ENCODE measurements at places on chromosomes 5 and 9. TPM values are rescaled to one million over a fixed set of nuclear protein-coding genes. Genes with fewer than 3 reads are reported as not detected.

Gene SPINK14
- polyA plus RNA-seq, result not detected

Gene PCDHGB7
- polyA plus RNA-seq, result 3.6 TPM

Gene NEUROG1
- not detected for polyA plus RNA-seq

Gene PTPN3
- 37.5 TPM for polyA plus RNA-seq

Gene SV2C
- 3.0 TPM for polyA plus RNA-seq

Gene SLC6A18
- polyA plus RNA-seq, result 0.03 TPM

Gene PCSK1
- polyA plus RNA-seq, result 23.6 TPM

Gene NUTM2F
- polyA plus RNA-seq, result not detected

Gene SLC23A1
- polyA plus RNA-seq, result 49.8 TPM

Gene CD74
- 742 TPM for polyA plus RNA-seq

Gene CHSY3
- polyA plus RNA-seq, result 1.7 TPM

Gene ZNF658
- polyA plus RNA-seq, result 4.4 TPM

Gene ARL15
- polyA plus RNA-seq, result 41.5 TPM

Gene BTNL8
- 135 TPM for polyA plus RNA-seq

Gene MYMK
- 0.13 TPM for polyA plus RNA-seq

GRCh38 chr9:126982215-126983002 is 67.8 kb downstream of the RALGPS1 start:
- DNase-seq, result no peak

DNA sequence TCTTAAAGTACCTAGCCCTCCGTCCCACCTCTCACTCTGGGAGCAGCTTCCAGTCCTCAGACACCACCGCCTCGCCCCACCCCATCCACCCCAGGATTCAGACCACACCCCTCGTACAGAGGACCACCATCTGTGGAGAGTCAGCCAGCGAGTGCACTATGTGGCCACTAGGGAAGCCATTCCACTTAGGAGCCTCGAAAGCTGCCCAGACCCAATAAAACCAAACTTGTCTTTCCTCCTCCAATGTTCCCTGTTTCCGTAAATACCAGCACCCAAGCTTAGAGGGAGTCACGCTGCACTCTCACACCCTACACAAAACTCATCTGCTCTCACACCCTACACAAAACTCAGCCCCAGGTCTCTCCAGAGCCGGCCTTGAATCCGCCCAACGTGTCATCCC is 1.9 kb downstream of the GCNT4 start:
- DNase-seq, result no peak

DNA sequence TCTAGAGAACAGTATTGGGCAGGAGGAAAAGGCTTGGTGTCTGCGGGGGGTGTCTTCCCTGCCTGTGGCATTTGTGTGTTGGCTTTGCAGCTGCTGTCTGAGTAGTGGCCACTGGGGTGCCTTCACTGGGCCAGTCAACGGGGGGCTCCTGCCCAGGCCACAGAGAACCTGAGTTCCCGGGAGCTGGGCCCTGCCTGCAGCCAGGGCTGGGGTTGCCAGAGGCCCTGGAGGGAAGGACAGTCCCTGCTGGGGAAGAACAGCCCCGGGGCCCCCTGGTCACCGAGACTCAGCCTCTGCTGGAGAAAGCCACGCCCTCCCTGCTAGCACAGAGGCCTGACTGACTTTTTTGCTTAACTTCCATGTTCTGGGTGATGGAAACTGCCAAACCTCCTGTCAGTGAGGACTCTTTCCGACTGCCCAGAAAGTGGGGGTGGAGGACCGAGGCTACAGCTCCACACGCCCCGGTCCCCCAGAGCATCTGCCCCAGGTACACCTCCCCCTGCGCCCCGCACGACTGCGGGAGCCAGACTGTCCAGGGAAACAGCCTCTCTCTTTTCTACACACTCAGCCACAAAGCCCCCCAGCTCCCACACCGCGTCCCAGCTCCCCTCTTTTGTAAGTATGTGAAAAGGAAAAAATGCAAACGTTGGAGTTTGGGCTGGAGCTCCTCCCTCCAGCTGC is 133.4 kb downstream of the DAB2IP start:
- no peak for DNase-seq

- no peak for DNase-seq
Measured at GRCh38 chr9:84499969-84500582, 159.5 kb upstream of the SLC28A3 start.

- no peak for DNase-seq
Measured at GRCh38 chr5:110203661-110204060, 513.9 kb downstream of the MAN2A1 start.

DNA sequence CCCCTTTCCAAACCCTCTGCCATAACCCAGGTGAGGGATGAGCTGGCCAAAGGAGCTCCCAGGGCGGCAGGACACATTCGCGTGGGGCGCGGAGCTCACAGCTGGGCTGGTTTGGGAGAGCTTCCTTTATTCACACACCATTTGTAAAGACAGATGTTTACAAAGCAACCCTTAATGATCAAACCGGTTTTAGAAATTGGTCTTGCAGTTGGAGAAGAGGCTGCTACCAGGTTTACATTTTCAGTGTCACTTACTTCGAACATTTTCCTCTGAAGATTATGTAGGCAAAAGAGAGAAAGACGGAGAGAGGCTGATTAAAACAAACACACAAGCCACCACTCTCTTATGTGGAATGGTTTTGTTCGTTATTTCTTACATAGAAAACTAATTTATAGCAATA is 648.7 kb downstream of the IRX1 start:
- DNase-seq, result no peak

- peak; percentile 70 for DNase-seq
Measured at GRCh38 chr5:78985725-78986223, 664 bp upstream of the ARSB start.

GRCh38 chr9:75054368-75055001 is 26.4 kb upstream of the CARNMT1 start:
- DNase-seq, result no peak

DNA sequence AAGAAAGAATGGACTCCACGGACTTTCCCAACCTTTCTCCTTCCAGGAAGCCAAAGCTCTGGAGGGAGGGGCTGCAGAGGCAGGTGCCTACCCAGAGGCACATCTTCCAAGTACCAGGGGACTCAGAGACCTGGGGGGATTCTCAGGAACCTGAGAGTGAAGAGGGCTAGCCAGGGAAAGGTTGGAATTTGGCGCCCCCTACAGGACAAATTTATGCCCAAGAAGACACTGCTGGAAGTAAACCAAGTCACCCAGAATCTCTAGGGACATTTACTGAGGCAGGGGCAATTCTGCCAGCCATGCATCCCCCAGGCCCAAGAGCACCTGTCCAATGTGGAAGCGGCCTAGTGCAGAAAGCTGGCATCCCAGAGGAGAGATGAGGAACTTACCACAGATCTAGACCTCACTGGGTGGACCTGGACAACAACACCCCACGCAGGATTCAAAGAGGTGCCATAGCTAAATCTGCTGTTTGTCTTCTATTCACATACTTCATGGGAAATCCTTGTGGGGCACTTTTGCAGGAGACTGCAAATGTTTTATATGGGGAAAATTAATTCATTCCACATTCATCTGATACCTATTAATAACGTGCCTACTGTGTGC is 25.9 kb upstream of the IDNK start:
- peak; percentile 14 for DNase-seq

DNA sequence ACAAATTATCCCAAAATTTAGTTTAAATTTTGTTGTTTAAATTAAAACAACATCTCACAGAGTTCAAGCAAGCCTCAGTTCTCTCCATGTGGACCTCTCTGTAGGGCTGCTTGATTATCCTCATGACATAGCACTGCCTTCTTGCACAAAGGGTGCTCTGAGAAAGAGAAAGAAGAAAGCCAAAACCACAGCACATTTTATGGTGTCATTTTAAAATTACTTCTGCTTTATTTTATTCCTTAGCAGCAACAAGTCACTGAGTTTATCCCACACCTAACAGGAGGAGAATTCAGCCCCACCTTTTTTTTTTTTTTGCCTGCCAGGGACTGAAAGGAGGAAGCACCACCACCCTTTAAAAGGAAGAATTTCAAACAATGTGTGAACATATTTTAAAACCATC is 12.8 kb upstream of the KCNV2 start:
- DNase-seq, result no peak

DNA sequence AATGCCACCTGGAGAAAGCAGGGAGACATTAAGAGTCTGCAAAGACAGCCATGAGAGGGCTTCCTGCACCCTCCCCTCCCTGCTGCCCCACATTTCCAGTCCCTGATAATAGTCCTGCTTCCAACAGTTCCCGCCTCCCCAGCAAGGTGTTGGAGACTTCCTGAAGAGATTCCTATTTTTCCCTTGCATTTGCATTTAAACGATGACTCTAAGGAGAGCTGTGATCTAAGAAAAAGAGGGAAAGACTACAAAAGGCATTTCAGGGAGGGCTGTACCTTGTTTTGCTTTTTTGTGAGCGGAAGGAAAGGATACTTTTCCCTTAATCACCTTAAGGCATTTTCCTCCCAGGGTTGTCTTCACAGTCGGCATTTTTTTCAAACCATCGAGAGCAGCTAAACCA is 62.1 kb downstream of the GAS1 start:
- DNase-seq, result no peak

GRCh38 chr5:178114325-178115135 is 1.2 kb downstream of the N4BP3 start:
- no peak for DNase-seq

GRCh38 chr5:145236127-145236526 is 599.0 kb downstream of the PRELID2 start:
- no peak for DNase-seq

DNA sequence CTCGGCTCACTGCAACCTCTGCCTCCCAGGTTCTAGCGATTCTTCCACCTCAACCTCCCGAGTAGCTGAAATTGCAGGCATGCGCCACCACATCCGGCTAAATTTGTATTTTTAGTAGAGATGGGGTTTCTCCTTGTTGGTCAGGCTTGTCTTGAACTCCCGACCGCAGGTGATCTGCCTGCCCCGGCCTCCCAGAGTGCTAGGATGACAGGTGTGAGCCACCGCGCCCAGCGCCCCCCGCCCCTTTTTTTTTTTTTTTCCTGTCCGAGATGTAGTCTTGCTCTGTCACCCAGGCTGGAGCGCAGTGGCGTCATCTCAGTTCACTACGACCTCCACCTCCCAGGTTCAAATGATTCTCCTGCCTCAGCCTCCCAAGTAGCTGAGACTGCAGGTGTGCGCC is 6.6 kb downstream of the ATP6V1G1 start:
- DNase-seq, result no peak

DNA sequence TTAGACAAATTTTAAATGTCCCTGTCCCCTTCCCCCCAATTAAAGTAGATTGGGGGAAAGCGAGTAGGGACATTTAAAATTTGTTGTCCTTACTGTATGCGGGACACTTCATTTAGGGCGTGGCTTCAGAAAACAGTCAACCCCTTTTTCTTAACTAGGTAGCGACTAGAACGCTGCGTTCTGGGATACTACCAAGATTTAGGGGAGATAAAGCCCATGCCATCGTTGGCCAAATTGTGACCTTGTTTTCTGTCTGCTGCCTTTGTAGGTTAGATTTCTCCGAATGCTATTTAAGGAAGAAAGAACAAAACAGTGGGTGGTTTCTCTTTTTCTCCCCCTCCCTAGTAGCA is 1.2 kb downstream of the CKS2 start:
- no peak for DNase-seq

DNA sequence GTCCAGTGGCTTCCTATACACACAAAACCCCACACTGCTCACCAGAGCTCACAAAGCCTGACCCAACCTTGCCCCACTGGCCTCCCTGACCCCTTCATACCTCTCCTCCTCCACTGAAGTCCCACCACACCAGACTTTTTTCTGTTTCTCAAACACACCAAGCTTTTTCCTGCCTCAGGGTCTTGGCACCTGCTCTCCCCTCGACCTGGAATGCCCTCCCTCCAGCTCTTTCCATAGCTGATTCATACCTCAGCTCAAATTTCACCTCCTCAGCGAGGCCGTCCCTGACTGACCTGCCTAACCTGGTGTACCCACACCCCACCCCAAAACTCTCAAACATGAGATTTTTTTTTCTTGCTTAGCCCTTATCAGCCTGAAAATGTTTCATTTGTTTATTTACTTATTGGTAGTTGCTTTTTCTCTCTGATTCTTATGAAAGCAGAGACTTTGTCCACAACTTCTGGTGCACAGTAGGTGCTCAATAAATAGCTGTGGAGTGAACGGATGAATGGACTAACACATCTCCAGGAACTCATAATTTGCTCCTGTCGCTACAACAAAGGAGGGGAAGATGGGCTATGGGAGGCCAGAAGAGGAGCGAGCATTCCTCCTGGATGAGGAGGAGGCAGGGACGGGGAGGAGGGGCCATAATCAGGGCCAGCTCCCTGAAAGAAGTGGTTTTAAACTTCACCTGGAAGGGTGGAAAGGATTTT is 84.3 kb downstream of the SH3TC2 start:
- DNase-seq, result no peak

DNA sequence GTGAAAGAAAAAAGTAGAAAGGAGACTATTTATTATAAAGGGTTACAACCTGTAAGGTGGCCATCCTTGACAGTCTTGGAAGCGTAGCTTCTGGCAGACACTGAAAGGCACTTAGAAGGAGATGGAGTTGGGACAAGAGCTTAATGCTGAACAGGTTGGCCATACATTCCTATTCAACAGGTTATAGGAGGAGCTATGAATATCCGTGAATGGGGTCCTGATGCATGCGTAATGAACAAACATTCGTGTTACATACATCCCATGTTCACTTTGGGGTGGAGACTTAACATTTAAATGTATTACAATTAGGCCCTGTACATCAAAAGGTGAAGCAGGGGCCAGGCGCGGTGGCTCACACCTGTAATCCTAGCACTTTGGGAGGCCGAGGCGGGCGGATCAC is 33.3 kb upstream of the GTF2H2C start:
- no peak for DNase-seq

DNA sequence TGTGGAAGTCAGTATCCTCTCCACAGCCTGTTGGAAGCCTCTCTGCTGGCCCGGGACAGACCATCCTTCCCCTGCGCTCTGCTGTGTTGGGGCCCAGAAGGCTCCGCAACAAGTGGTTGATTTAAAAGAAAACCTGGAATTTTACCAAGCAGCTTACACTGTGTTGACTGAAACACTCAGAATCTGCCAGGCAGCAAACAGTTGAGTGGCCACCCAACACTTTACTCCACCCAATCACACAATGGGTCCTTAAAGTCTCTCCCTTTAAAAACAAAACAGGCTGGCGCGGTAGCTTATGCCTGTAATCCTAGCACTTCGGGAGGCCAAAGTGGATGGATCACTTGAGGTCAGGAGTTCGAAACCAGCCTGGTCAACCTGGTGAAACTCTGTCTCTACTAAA is 28.0 kb upstream of the DMRT3 start:
- no peak for DNase-seq

DNA sequence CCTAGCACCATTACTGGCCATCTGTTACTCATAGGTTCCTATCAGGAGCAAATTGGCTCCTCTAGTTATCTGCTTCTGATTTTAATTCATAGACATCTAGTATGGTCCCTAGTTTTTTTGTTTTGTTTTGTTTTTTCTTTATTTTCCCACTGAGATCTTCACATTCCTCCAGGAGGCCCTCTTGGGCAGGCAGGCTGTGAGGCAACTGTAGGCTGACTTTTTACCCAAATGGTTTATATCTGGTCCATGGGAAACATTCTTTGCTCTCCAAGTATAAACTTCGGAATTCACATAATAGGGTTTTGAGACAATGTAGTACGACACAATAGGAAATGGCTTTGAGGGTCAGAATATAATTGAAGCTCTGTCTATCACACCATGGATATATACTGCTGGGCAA is 250.9 kb upstream of the DAB2 start:
- no peak for DNase-seq

GRCh38 chr5:122126756-122127321 is 2.5 kb upstream of the ZNF474 start:
- no peak for DNase-seq

GRCh38 chr9:126684345-126684744 is 70.6 kb downstream of the LMX1B start:
- no peak for DNase-seq

GRCh38 chr9:130347931-130348330 is 82.4 kb downstream of the HMCN2 start:
- DNase-seq, result no peak

GRCh38 chr5:65882278-65882677 is 44.1 kb upstream of the ERBIN start:
- peak; percentile 16 for DNase-seq

- DNase-seq, result no peak
Measured at GRCh38 chr9:108486831-108487230, 369.0 kb downstream of the ACTL7B start.
